Pancreas (tissue), 10 donors: ENCODE measurements at places on chromosomes 6 and 20. TPM values are rescaled to one million over a fixed set of nuclear protein-coding genes. Genes with fewer than 3 reads are reported as not detected.

DNA sequence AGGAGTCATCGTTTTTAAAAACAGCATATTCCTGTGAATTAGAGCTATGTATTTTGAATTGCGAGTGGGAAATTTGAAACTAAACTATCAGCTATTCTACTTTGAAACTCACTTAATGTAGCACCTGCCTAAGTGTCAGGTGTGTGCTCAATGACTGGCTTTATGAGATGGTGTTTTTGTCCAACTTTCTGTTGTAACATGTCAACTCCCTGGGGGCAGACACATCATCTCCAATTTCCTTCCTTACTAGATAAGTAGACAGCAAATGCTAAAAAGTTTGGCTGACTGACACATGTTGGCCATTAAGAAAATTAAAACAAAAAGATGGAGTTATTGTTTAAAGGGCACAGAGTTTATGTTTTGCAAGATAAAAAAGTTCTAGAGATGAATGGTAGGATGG lies 226.9 kb downstream of the TFAP2B start:
- H3K27me3 ChIP-seq = no peaks in the 10 kb centered on the region
- no peaks in the 10 kb centered on the region for H3K4me1 ChIP-seq
- H3K36me3 ChIP-seq = no peaks in the 10 kb centered on the region
- H3K4me3 ChIP-seq = no peak overlapping the region
- H3K27ac ChIP-seq = no peak overlapping the region
- DNase-seq = no peak

DNA sequence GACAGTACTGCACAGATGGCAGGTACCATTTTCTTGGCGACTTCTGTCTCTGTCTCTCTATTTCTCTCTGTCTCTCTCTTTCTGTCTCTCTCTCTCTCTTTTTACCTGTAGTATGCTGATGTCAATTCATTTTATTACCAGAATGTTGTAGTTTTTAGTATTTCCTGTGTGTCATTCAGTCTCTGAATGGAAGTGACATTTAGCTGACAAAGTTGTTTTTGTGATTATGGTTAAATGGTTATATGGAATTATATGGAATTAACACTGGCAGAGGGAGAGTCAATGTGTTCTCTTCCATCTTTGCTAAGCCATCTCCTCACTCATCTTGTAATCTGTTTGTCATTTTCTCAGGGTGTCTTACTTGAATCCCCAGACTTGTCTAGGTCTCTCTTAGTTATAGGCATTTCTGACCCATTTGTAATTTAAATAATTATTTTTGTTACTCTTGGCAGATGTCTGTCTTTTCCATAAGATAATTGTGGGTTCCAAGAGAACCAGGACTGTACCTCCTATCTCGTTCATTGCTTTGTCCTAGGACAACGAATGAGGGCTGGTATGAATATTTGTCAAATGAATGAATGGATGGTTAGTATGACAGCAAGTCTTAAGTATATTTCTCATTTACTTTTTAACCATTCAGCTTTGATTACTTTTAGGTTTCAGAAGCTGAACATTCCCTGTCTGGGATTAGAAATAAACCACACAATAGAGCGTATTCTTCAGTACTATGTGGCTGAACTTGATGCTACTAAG lies 64.4 kb downstream of the DNAH8 start:
- no peaks in the 10 kb centered on the region for H3K4me1 ChIP-seq
- H3K27ac ChIP-seq = no peak overlapping the region
- H3K36me3 ChIP-seq = no peaks in the 10 kb centered on the region

DNA sequence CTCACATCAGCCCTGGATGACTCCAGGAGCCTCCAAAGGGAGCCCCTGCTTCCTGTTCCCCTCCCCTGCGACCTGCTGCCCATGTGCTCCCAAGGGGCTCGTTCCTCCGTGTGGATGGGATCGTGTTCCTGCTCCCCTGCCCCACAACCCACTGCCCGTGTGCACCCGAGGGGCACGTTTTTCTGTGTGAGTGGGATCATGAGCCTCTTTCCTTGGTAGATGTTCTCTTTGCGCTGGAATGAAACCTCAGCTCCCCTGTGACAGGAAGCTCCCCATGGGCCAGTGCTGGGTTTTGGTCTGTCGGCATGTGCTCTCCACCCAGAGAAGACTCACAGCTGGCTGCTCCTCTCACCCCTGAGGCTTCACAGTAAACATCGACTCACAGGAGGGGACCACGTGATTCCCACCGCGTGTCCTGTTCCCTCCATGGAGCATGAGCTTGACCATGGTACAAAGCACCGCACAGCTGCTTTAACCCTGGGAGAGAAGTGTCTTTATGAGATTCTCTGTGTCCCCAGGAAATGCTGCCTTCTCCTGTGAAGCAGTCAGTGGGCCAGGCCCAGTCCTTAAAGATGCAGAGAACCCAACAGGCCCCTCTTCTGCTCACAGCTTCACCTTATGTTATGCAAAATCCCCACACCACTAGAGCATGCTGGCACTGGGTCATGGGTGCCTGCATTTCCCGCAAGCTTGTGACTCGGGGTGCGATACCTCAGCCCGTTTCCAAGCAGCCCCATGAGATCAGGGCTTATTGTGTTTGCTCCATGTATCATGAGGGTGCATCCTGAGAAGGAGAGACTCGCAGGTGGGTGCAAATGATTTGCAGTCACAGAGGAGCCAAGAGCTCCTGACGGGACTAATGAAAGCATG lies 215.1 kb downstream of the ERMARD start:
- H3K4me1 ChIP-seq = no peaks in the 10 kb centered on the region
- no peaks in the 10 kb centered on the region for H3K36me3 ChIP-seq
- no peak overlapping the region for H3K27ac ChIP-seq
- no peak overlapping the region for H3K4me3 ChIP-seq
- no peak for DNase-seq
- no peaks in the 10 kb centered on the region for H3K27me3 ChIP-seq

DNA sequence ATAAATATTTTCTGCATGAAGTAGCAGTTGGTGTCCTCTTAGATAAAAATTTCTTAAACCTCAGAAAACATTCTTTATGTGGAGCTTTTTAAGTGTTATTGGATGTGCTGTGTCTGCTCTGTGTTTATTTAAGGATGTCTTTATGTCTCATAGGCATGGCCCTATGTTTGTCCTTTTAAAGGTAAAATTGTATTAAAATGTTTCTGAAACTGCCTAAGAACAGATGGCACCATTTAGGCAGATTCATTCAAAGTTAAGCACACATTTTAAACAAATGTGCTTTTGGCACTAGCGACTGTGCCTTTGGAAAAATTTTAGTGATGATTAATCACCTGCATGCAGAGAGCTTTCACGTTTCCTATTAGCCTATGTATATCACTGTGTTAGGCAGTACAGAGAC lies 125.2 kb downstream of the KIF6 start:
- no peak overlapping the region for H3K27ac ChIP-seq
- H3K4me3 ChIP-seq = no peak overlapping the region
- no peaks in the 10 kb centered on the region for H3K4me1 ChIP-seq

DNA sequence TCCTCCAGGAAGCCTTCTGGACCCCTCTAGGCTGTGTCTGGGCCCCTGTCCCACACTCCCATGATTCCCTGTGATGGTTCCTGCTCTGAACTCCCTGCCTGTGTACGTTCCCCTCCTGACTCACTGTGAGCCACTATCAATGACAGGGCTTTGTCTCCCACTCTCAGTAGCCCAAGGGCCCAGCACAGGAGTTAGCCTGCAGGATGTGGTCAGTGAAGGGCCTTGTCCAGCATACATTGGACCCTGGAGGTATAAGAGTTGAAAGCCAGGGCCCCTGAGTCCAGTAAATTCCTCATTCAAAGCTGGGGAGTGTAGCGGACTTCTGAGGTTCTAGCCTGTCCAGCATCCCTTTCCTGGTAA lies 19.0 kb downstream of the ZBP1 start:
- H3K36me3 ChIP-seq = no peaks in the 10 kb centered on the region
- no peak overlapping the region for H3K27ac ChIP-seq
- no peaks in the 10 kb centered on the region for H3K27me3 ChIP-seq
- H3K4me3 ChIP-seq = no peak overlapping the region

DNA sequence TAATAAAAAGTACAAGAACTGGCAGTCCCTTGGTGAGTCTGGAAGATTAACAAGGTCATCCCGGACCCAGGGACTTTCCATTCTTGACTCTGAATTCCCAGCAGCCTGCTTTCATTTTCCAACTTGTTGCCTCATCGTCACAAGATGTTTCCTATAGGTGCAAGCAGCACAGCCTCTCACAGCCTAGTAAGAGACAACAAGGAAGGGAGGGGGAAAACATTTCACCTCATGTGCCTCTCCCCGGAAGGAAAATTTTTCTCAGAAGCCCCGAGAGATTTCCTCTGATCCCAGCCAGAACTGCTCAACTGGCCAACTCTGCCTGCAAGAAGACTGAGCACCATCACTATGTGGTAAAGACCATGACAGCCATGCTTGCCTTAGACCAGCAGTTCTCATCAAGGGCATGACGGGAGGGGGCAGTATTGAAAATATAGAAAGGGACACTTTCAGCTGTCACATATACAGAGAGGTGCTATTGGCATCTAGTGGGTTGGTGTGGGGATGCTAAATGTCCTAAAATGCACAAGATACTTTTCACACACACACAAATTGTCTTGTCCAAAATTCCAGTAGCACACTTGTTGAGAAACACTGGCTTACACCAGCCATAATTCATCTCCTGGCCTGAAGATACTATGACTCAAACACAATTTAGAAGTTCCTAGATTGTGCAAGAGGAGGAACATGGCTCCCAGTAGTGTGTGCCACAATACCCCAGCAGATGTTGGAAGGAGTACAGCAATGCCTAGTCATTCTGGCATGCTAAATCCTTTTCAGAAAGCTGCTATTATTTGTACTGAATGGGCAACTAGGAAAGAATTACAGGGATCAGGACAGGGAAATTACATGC lies 10.8 kb upstream of the WTAP start:
- H3K4me3 ChIP-seq = no peak overlapping the region
- H3K27me3 ChIP-seq = no peaks in the 10 kb centered on the region
- H3K4me1 ChIP-seq = peaks cover 40% of the 10 kb centered on the region
- H3K36me3 ChIP-seq = no peaks in the 10 kb centered on the region
- no peak for DNase-seq

DNA sequence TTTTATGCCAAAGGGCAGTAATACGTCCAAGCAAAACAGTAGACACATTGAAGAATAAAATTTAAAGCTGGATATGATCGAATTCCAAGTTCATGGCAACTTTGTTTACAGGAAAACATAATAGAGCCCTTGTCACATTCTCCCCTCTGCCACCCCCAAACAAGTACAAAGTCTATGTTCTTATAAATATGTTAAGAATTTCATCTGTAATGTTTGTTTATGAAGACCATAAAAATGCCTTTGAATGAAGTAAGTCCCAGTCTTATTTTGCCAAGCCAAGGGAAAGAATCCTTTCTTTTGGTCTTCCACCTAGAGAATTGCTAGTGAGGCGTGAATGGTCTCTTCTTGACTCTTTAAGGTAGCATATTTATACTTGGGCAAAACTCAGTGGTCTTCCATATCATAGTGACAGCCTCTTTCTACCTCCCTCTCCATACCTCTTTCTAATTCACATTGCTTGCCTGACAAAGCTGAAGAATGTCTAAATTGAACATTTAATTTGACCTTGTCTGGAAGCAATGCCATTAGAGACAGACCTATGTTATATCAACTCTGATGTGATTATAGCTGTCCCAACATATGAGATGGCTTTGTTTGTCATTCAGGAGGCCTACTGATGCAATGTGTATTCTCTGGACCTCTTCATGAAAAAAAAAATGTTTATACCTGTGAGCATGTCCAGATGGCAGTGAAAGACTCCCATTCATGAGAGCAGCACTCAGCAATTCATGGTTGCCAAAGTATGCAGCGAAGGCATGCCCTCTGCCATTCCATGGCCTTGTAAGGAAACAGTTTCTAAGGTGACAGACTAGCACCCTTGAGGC lies 70.6 kb upstream of the CCN2 start:
- no peak overlapping the region for H3K27ac ChIP-seq
- no peaks in the 10 kb centered on the region for H3K36me3 ChIP-seq
- no peak overlapping the region for H3K4me3 ChIP-seq

- H3K4me3 ChIP-seq = no peak overlapping the region
- no peaks in the 10 kb centered on the region for H3K27me3 ChIP-seq
- DNase-seq = no peak
- H3K4me1 ChIP-seq = peaks cover 7% of the 10 kb centered on the region
- H3K36me3 ChIP-seq = no peaks in the 10 kb centered on the region
These were observed 32.0 kb upstream of the SUMO4 start for GRCh38 chr6:149368065-149368464.

- DNase-seq = no peak
- H3K27me3 ChIP-seq = no peaks in the 10 kb centered on the region
- no peaks in the 10 kb centered on the region for H3K36me3 ChIP-seq
- H3K4me3 ChIP-seq = no peak overlapping the region
- H3K27ac ChIP-seq = no peak overlapping the region
These were observed 43.4 kb upstream of the TFAP2A start for GRCh38 chr6:10458287-10458686.

GRCh38 chr6:100906325-100906724 lies 25.2 kb upstream of the ASCC3 start:
- DNase-seq = no peak
- H3K4me3 ChIP-seq = no peak overlapping the region
- H3K4me1 ChIP-seq = no peaks in the 10 kb centered on the region
- H3K27ac ChIP-seq = no peak overlapping the region

- H3K36me3 ChIP-seq = no peaks in the 10 kb centered on the region
- H3K27ac ChIP-seq = no peak overlapping the region
- no peaks in the 10 kb centered on the region for H3K27me3 ChIP-seq
These were observed 540.0 kb upstream of the JARID2 start for GRCh38 chr6:14705841-14706377.

DNA sequence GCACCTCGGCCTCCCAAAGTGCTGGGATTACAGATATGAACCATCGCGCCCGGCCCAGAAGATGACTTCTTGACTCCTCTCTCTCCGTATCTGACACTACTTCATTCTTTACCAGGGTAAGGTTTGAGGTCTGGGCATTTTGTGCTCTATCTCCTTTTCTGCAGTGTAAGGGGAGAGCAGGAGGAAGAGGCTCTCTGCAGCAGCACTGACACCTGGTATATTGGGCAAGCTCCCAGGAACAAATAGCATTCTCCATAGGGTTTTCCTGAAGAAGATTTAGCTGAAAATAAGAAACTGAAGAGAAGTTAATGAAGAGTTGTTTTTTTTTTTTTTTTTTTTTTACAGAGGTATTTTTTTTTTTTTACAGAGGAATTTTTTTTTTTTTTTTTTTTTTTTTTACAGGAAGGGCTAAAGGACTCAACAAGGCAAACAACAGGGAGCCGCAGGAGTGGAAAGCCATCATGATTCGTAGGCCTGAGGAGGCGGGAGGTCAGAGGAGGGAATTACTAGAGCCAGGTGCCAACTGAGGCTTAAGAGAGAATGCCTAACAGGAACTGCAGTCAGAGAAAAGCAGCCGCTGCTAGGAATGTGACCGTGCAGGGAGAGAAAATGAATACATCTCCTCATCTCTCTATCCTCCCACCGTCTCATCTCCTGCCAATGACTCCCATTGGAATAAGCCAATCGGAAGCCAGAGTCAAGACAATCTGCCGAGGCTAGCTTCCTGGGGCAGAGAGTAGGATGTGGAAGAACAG lies 34.7 kb upstream of the ADGRF4 start:
- no peak overlapping the region for H3K4me3 ChIP-seq
- no peak overlapping the region for H3K27ac ChIP-seq
- H3K36me3 ChIP-seq = no peaks in the 10 kb centered on the region
- H3K4me1 ChIP-seq = no peaks in the 10 kb centered on the region

TMC2 gene
- 0.06 TPM for total RNA-seq

LGSN gene
- total RNA-seq = not detected

KCNK5 gene
- 19.2 TPM for total RNA-seq

HUS1B gene
- 0.81 TPM for total RNA-seq

MAPK14 gene
- total RNA-seq = 21.2 TPM

EPPIN gene
- total RNA-seq = not detected

BMP6 gene
- total RNA-seq = 0.09 TPM
